ENCODE measurements at places on chromosomes 11 and 22.

- DNase-seq = no peak
These were observed 5.3 kb upstream of the MALAT1 start for GRCh38 chr11:65493367-65494176.

DNA sequence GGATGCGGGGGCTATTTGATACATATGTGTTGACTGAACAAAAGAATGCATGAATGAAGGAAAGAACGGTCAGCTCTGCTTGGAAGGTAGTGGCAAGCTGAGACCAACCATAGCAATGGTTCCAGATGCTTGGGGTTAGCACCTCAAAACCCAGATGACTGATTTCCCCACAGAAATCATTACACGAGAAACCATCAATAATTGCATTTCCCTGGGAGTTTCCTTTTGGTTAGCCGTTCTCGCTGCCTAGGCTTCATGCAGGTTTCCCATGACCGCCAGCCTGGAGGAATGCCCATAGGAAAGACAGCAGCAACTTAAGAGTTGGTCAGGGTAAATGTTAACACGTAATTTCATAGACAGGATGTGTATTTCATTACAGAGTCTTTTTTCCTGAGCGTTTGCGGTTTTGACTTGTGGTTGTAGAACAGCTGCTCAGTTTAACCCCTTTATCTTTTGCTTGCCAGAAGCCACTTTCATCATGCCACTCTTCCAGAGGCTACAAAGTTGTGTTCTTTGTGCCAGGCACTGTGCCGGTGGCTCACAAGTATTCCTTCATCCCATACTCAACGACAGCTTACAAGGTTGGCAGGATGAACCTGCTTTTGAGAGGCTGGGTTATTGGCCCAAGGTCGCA lies 2.8 kb downstream of the IL17RA start:
- peak; percentile 45 for DNase-seq

DNA sequence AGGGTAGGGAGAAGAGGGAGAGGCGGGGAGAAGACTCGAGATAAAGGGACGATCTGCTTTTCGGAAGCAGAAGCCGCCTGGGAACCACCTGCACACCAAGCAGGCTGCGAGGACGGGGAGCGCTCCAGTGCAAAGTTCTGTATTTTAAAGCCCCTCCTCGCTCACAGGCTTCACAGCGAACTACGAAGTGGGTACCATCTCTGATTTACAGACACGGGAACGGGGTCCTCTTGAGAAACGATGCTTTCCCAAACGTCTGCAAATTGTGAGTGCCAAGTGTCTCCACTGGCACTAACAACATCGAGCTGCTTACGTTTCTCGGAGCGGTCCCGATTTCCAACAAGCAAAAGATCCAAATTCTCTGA lies 700 bp upstream of the STX3 start:
- no peak for DNase-seq

DNA sequence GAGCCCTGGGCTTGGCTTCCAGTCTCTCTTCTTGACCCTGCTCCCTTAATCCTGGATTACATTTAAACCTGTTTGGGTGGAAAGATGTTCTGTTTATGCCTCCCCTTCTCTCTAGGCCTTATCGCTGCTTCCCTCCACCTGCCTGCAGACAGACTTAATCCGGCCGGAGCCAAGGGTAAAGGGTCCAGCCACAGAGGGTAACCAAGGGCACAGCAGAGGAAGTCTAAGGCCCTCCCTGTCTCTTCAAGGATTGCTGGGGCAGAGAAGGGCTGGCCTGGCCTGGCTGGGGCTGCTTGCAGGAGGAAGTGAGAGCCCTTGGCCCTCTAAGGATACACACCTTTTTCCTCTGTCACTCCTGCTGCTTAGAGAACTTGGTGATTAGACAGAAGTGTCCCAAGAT lies 2.1 kb downstream of the GAL3ST3 start:
- DNase-seq = no peak

DNA sequence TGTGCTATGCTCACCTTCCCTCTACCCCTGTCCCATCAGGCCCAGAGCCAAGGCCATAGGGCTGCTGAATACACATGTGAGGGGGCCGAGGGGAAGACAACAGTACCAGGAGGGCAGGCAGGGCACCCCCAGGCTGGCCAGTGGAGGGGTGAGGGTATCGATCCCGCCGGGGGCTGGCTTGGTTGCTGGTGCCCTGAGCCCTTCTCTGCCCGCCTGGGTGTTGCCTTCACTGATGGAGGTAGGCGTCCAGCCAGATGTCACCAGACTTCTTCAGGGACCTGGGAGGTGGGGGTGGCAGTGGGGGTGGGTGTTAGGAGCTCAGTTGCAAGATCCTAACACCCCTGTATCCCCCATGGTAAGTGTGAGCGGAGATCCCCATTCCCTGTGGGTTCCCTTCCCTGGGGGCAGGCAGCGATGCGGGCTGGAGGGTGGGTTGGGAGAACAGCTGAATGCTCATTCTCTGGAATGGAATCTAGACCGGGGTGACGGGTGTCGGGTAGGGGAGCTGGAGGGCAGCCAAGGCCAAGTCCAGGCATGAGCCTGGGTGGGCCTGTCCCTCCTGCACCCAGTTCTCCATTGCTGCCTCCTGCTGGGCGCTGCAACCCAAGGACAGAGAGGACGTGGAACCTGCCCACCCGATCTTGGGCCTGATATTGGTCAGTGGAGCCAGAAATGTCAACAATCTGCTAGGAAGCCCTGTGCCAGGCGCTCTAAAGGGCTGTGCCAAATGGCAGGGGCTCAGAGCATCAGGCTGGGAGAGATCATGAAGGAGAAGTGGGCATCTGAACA lies 17.6 kb downstream of the FADS3 start:
- no peak for DNase-seq

DNA sequence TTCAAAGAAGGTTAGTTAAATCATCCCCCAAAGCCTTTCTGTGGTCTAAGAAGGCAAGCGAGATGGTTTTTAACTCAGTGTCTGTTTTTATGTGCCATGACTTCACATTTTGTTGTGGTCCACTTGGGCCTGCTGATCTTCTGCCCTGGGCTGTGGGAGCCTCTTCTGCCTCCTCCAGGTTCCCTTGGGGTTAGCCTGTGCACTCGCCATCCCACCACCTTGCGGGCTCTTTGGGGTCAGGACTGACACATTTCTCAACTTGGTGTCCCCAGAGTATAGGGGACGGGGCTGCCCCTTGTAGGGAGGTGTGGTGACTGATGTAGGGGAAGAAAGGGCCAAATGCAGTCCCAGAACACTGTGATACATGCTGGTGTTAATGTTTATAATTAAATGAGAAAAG lies 207.0 kb downstream of the TBC1D22A start:
- peak; percentile 58 for DNase-seq

GRCh38 chr11:78742430-78742829 lies 167.8 kb upstream of the NARS2 start:
- DNase-seq = no peak

DNA sequence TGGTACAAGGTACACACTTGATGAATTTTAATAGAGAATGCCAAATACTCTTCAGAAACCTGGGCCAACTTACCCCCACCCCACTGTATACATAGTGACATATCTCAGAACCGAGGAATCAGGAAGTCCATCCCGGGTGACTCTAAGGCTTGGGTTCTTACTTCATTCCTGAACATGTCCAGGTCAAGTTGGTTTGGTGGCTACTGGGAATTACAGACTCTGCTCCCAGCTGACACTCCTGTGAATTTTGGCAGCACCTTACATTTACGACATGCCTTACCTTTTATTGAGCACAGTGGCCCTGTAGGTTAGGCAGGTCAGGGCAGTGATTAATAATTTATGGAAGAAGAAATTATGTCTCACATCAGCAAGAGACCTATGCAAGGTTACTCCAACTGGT lies 70.1 kb upstream of the LDLRAD3 start:
- DNase-seq = no peak

DNA sequence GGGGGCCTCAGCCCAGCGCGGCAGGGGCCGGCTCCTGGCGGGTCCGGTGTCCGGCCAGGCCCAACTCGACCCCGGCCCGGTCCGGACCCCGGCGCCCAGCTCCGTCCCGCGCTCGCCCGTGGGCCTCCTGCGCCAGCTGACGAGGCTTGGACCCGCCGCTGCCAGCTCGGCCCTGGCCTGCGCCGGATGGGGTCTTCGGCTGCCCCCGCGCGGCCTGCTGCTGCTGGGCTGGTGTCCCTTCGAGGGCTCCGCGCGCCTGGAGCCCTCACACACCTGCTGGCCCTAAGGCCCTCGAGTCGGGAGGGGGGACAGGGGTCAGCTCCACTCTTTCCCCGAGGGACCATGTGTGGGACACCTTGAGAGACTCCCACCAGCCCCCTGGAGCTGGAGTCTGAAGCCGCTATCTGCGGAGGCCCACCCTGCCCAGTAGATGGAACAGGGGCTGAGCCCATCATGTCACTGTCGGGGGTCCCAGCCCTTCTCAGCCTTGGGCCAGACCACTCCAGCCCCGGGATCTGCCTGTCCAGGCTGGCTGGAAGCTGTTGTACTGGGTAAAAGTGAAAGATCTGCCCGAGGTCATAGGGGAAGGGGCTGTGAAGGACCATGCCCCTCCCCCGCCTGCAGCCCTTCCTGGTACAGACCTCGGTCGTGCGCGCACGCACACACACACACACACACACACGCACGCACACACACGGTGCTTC lies 768 bp upstream of the CDKN1C start:
- DNase-seq = no peak

DNA sequence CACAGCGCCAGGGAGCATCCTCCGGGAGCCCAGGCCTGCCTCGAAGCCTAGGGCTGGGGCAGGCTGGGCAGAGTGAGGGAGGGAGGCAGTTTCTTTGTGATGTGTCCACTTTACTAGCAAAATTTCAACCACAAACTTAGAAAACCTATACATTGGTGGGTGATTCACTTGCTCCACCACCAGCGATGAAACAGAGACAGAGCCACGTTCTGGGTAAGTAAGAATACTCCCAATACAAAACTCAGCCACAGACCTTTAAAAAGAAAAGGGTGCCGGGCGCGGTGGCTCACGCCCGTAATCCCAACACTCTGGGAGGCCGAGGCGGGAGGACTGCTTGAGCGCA lies 22.3 kb downstream of the CDKN1C start:
- no peak for DNase-seq

DNA sequence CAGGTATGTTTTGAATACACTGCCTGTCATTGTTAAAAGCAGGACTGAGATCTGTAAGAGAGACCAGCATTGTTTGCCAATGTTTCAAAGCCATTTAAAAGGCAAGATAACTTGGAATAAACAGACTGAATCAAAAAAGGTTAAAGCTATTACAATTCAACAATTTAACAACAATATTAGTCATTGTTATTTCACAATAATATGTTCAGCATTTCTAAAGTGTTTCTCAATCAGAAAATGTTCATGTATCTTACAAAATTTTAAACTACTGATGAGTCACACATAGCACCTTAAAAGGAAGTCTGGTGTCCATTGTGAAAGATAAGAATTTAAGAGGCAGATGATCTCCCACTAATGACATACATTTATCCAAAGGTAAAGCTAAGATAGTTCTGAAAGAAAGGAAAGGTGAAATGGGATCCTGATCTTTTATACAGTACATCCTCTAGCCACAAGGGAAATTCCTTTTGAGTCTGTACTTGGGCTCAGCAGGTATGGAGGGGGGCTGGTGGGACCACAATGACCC lies 79.7 kb downstream of the MAML2 start:
- DNase-seq = no peak

DNA sequence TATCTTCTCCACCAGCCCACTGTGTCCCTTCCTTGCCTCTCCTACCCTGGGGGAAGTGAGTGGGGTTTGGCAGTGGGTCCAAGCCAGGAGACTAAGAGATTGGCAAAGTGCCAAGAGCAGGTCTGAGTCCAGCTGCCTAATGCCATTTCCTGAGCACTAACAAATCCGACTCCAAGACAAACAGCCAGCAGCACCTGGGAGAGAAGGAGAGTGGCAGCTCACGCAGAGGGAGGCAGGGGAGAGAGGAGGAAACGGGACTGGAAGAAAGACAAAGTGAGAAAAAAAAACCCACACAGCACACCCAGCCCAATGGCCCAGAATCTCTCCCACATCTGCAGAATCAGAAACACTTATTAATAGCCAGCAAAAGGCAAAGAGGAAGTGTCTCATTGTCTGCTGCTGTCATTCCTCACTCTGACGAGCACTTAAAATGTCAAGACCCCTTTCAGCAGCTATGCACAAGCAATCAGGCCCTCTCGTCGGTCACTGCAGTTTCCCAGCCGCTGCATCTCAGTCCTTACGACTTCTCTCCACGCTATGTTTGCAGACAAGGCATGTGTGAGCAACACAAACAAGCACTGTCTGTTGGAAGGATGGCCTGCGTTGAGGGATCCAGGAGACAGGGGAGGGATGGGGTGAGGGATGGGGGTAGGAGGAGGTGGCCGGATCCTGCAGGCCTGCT lies 558.4 kb upstream of the CADM1 start:
- peak; percentile 48 for DNase-seq

DNA sequence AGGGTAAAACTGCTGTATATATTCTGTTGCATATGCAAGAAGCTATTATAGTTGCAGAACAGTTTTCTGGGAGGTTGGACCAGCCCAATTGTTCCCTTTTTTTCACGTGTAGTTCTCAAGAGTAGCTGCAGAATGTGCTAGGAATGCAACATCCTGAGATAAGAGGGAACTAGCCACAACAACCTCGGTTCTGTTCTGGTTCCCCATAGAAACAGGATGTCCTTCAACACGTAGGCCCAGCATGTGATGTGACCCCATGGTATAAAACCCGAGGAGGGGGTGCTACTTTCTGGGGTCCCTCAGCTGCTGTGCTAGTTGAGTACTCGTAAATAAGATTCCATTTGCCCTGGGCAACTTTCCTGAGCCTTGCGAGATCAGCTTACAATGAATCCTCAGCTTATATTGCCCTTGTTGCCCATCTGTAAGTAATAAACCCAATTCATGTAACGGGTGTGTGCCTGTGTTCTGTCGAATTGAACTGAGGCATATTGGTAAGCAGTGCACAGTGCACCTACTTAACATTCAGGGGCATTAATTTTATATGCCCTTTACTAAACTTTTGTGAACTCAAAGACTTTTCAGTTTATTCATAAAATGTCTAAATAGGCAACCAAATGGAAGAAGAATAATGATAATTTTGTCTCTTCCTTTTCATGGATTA lies 23.0 kb upstream of the TRAF6 start:
- DNase-seq = no peak

- DNase-seq = no peak
These were observed 8.6 kb upstream of the ARAP1 start for GRCh38 chr11:72760539-72761405.

DNA sequence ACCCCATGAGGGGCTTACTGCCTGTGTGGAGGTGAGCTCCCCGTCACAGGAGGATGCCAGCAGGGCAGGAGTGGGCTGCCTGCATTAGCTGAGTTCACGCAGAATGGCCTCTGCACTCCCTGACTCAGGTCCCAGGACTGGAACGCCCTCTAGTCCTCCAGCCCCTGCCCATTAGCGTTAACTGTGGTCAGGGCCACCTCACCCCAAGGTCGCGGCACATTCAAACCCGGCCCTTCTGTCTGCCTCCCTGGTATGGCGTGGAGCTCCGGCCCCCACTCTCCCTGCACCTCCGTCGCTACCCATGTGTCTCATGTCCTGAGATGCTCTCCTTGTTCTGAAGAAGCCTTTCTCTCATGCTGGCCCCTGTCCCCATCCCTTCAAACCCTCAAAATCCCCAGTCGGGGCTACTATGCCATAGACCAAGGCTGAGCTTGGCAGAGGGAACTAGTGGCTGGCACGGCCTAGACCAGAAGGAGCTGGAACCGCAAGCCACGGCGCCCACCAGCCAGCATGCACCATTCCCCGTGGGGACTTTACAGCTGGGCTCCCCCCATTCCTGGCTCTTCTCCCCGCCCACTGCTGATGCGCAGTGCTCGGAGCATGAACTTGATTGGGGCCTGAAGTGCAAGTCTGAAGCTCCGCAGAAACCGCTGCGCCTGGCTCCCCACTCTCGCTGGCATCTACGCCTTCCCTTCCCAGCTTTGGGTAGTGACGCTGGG lies 79.5 kb upstream of the RTL6 start:
- no peak for DNase-seq

- DNase-seq = no peak
These were observed at the start of gene SORL1-AS1 for GRCh38 chr11:121452609-121453150. SORL1-AS1 (minus strand) TSS chr11:121452967.

- DNase-seq = no peak
These were observed 44.6 kb downstream of the FAM168A start for GRCh38 chr11:73553266-73553665.

All from GM06990 (cell line).